Endothelial cell (in vitro differentiated cells): ENCODE measurements at places on chromosomes 1 and 21. TPM values are rescaled to one million over a fixed set of nuclear protein-coding genes. Genes with fewer than 3 reads are reported as not detected.

The KDM5B gene
- total RNA-seq, result 195 TPM

The KCNJ9 gene
- total RNA-seq, result 0.05 TPM

The TNN gene
- total RNA-seq, result 4.1 TPM

The ZFP69 gene
- 3.3 TPM for total RNA-seq

The SLC16A4 gene
- 7.2 TPM for total RNA-seq

The DISC1 gene
- 82.5 TPM for total RNA-seq

The RIPK4 gene
- 9.6 TPM for total RNA-seq

The CCDC185 gene
- total RNA-seq, result not detected

The CA6 gene
- total RNA-seq, result 2.5 TPM

The C1orf87 gene
- total RNA-seq, result 0.23 TPM

The MASP2 gene
- total RNA-seq, result not detected

The KCNK1 gene
- total RNA-seq, result 5.6 TPM

The ZNF669 gene
- 21.7 TPM for total RNA-seq

The MEX3A gene
- total RNA-seq, result 63.9 TPM

The TEX38 gene
- not detected for total RNA-seq

The CLIC6 gene
- total RNA-seq, result 5.4 TPM

The GJA5 gene
- total RNA-seq, result 189 TPM

The S100A14 gene
- total RNA-seq, result not detected

The KISS1 gene
- not detected for total RNA-seq
